Endothelial cell (in vitro differentiated cells): ENCODE measurements at places on chromosomes 2 and 18.
A peak's percentile ranks its signal among the peaks of the same experiment; 100 is the strongest.

GRCh38 chr2:70828914-70829824, 6.4 kb downstream of the CD207 start:
- peak; percentile 20 for DNase-seq

DNA sequence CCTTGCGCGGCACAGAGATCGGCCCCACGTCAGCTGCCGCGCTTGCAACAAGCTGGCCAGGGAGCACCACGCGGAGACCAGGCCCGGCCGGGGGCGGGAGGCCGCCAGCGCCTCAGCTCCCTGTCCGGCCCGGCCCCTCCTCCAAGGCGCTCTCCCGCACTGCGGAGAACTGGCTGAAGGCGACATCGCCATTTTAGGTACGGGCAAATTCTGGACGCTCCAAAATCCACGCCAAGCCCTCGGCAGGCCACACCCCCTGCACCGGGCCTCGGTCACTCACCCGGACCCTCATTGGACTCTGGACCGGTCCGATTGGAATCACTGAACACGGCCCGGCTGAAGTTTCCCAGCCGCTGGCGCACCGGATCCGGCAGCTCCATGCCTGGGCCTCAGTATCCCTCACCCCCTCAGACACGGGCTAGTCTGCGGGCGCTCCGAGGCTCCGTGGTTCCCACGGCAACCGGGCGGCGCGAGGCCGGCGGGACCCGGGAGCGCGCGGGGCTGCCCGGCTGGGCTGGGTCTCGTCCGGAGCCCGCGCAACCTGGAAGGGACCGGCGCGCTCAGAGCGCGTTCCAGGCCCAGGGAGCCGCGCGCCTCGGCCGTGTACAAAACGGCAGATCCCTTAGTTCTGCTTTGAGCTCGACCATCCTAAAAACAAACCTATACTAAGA, at the start of gene TMEM17:
TMEM17 (minus strand) TSS at position 446 of the 671 bp plus-strand sequence; CDS start at position 380, 66 bp downstream.
- DNase-seq: peak; percentile 89

DNA sequence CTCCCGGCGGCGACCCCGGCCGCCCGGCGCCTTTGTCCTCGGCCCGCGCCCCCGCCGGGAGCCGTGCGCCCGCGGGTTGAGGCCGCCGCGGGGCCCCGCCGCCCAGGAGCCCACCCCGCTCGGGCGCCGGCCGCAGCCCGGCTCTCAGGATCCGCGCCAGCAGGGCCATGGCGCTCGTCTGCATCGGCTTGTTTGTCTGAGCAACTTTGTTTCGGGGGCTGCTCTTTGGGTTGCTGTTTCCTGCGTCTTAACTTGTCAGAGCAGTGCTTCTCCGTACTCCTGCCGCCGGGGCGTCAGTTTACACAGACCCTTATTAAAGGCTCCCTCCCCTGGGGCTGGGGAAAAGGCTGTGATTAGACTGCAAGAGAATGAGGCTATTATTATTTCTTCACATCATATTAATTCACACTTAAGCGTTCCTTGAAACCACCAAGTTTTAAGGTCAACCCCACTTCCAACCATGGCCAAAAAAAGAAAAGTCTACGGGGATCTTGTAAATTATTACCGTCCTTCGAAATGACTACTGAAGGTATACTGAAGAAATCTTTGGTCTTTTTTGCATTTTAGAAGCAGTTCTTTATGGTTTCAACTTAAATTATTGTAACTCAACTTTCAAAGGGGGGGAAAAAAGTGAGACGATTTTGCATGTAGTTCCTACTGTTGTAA, at the start of gene CYP27C1:
CYP27C1 (minus strand) TSS at position 198 of the 666 bp plus-strand sequence; CDS start at position 169, 29 bp downstream.
- DNase-seq: peak; percentile 51

DNA sequence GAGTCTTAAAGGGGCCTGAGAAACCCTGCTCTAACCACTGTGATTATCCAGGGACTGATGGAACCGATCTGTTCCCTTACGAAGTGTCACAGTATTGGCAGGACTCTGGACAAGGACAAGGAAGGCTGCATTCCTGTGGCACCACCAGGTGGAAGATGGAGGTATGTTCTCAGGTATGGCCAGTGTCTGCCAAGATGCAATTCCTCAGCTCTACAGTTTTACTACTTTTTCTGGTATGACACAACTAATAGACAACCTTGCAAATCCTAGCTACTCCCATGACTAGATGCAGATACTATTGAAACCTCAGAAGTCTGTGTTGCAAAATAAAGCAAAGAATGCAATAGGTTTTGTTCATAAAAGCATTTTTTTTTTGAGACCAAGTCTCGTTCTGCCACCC, 14.6 kb downstream of the RAB31 start:
- no peak for DNase-seq

DNA sequence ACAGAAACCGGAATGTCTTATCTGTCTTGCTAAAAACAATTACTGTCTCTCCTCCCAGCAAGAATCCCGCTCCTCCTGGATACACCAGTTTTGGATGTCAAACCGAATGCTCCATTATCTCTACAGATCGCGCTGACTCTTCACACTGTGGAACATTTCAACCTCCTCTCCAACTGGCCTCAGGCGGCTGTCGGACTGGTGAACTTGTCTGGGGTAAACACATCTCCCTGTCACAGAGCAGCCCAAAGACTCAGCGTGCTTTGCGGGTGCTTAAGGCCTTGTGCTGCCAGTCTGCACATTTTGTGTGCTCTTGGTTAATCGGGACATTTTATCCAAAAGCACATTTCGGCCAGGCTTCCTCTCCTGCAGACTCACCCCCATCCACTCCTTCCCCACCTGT, 173.1 kb downstream of the ICOS start:
- DNase-seq: no peak

- no peak for DNase-seq
Observed at GRCh38 chr2:103506812-103507211, 745.0 kb downstream of the TMEM182 start.

GRCh38 chr18:61710082-61710620, 182.7 kb downstream of the RNF152 start:
- DNase-seq: no peak

GRCh38 chr2:233856184-233856583, 1.8 kb upstream of the HJURP start:
- DNase-seq: no peak
